Stimulated activated CD8-positive, alpha-beta memory T cell treated with anti-CD3 and anti-CD28 coated beads, Interleukin-4, amount 100 ng/mL, for 1 hour (primary cell): ENCODE measurements at places on chromosomes 3 and 15.
A peak's percentile ranks its signal among the peaks of the same experiment; 100 is the strongest.

- no peak for DNase-seq
Measured at GRCh38 chr3:51928438-51928837, 13.3 kb downstream of the RRP9 start.

- DNase-seq: no peak
Measured at GRCh38 chr15:66102563-66103292, 150.8 kb downstream of the MEGF11 start.

DNA sequence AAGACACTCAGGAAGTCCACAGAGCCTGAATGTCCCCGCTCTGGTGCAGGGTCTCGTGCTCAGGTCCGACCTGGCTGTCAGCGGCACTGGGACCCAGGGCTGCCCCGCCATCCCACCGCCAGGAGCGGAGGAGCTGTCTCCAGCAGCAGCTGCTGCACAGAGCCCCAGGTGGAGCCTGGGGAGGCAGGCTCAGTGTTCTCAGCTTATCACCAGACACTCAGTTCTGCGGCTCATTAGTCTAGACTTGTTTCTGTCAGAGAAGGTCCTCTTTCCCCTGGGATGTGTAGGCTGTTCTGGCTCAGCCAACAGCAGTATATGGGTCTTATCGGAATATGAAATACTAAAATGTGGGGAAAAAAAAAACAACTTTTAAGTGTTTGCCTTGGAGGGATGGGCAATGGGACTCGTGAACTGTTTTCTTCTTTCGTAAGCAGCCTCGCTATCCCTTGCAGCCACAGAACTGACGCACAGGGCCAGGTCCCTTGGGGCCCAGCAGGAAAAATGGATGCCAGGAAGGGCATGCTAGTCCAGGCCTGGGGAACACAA, 75.9 kb downstream of the KLF13 start:
- no peak for DNase-seq

DNA sequence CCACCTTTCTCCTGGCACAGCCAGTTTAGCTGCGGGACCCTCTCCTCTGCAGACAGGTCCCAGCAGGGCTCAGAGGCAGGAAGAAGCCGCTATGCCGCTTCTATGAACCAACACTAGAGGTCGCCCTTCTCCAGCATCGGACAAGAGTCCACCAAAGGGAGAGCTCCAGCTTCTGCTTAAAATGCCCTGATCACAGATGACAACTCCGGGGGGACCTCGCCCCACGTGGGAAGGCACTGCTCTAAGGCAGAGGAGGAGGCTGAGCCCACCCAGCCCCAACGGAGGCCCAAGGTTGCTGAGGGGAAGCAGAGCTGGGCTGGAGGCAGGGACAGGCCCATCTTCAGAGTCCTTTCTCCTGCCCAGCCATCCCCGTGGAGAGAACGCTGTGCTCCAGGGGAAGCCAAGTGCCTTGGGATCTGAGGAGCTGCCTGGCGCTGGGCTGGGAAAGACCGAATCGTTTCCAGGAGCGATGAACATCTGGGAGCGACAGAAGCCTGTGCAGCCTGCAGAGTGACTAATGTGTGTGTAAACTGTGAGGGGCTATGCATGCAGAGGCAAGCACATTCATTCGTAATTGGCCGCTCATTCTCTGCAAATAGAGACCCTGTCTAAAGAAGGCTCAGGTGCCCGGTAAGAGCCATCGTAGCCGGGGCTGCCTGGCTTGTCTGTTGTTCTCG, 43.5 kb upstream of the BDH1 start:
- DNase-seq: peak; percentile 49

DNA sequence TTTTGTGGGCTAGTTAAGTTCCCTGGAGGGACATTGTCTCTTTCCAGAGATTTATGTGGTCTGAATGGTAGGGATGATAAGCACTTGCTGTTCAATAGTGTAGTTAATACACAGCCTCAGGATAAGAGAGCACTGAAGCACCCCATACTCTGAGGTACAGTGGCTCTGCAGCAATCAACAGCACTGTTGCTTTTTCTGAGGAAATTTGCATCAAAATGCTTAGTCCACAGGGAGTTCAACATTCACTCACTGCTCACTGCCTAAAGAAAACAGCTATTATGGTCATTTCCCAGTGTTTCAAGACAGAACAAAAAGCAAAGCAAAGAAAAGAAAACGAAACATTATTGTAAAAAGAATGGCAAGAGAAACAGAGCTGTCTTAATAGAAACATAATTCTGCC, 441.9 kb downstream of the PLOD2 start:
- no peak for DNase-seq

GRCh38 chr3:123289391-123290106, 87.8 kb downstream of the SEC22A start:
- no peak for DNase-seq

DNA sequence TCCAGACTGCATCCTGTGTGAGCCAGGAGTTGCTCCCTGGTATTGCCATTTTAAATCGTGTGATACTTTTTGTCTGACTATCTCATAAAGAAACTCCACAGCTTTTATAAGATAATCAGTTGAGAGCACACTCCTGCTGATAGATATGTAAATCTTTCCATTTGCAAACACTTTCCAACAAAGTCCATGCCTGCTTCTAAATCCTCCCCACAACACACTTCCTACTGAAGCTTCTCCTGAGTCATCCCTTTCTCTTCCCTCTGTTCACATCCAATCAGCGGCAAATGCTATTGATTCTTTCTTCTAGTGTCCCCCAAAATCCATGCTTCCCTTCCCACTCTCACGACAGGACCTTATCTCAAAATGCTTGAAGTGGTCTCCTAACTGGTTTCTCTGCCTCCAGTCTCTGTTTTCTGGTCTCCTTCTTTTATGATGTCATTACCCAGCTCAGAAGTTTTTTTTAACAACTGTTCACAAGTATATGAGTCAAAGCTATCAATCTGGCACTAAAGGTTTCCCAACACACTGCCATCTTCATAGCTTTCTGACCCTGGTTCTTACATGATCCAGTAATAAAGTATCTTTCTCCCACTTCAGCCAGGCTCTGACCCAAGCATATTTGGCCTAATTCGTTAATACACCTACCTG, 4.5 kb upstream of the WWTR1 start:
- no peak for DNase-seq

GRCh38 chr3:117524890-117525289, 815.3 kb downstream of the TUSC7 start:
- no peak for DNase-seq

- no peak for DNase-seq
Measured at GRCh38 chr15:66126031-66126441, 127.5 kb downstream of the MEGF11 start.

DNA sequence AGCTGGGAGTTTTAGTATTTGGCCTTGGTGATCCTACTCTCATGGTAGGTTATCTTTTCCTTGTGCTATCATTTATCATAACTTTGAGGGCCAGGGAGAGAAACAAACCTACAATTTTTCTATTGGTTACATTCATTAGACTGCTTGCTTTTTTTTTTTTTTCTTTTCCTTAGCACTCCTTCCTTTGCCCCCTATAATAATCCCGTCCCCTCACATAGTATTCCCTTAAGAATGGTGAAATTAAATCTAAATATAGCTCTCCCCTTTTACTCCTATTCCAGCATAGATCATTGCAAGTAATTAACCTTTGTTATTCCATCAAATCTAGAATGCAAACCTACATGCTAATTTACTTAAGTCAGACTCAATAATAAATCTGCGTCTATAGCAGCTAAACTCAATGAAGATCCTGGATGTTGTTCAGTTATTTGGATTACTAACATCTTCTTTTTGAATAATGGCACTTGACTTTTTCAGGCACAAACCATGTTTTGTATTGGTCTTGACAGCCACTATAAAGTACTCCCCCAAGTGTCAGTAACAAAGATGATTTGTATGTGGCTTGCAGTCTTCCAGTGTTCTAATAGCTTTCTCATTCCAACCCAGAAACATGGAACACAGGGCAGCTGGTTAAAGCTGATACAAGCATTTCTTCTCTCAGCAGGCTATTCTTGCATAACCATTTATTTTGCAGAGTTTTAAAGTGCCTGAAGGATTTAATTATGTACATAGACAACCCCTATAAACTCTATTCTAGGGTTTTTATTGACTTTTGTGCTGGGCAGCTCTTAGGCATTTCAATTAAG, 420.6 kb downstream of the MECOM start:
- no peak for DNase-seq
